Motor neuron (in vitro differentiated cells): ENCODE measurements at places on chromosomes 11 and 22.

- no peak for ATAC-seq
These were observed 1.6 kb upstream of the RAB30 start for GRCh38 chr11:83073258-83073657.

- no peak for ATAC-seq
These were observed 21.7 kb upstream of the BAIAP2L2 start for GRCh38 chr22:38132136-38132535.

DNA sequence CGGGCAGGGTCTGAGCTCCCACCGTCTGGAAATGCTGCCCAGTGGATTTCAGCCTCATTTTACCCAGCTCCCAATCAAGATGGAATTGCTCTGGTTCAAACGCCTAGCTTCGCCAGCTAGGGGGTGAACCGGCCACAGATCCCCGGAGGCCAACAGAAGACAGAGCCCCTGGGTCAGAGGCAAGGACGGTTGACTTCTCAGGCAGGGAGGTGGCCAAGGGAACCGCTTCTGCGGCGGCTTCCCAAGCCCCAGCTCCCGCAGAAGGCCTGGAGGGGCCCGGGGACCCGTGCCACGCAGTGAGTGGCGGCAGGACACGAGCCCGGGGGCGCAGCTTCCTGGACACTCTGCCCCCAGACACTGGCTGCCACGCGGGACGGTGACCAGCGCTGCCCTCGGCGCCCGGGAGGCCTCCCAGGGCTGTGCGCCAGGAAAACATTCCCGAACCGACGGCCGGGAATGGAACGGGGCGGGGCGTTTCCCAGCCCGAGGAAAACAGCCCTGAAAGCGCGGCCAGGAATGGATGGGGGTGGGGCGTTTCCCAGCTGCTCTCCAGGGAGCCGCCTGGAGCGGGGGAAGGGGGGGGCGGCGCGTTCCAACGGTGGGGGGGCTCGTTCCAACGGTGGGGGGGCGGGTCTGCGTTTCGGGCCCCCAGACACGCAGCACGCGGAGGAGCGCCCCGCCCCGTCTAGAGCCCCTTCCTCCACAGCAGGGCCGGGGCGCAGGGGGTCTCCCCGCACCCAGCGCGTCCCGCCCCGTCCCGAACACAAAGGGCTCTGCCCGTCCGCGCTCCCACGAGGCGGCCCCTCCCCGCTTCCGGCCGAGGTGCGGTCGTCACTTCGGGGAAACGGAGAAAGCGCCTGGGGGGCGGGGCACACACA lies 13.5 kb upstream of the B4GALNT4 start:
- ATAC-seq: peak; percentile 90

DNA sequence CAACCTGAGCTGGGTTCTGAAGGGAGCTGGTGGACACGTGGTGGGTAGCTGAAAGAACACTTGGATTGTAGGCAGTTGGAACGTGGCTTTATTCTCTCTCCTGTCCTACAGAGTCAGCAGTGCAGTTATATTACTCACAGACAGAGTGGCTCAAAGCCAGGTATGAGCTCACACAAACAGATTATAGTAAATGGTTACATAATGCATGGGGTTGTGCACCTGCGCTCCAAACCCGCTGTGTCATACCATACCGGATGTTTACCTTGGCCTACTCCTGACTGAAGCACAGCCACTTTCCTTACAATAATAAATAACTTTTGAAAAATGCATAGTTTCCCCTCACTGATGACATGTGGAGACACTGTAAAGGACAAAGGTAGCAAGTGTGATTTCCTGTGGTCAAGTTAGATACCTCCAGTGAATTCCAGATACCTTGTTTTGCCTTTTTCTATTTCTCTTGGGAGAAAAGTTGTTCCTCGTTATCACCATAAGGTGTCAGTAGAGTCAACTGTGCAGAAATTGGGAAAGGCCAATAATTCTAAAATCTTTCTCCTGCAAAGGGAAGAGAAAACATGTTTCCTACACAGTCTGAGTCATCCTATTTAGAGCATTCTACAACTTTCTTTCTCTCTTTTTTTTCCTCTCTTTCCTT lies 13.5 kb downstream of the MS4A6A start:
- no peak for ATAC-seq

GRCh38 chr11:125941619-125942611 lies 3.9 kb upstream of the VSIG10L2 start:
- peak; percentile 85 for ATAC-seq

DNA sequence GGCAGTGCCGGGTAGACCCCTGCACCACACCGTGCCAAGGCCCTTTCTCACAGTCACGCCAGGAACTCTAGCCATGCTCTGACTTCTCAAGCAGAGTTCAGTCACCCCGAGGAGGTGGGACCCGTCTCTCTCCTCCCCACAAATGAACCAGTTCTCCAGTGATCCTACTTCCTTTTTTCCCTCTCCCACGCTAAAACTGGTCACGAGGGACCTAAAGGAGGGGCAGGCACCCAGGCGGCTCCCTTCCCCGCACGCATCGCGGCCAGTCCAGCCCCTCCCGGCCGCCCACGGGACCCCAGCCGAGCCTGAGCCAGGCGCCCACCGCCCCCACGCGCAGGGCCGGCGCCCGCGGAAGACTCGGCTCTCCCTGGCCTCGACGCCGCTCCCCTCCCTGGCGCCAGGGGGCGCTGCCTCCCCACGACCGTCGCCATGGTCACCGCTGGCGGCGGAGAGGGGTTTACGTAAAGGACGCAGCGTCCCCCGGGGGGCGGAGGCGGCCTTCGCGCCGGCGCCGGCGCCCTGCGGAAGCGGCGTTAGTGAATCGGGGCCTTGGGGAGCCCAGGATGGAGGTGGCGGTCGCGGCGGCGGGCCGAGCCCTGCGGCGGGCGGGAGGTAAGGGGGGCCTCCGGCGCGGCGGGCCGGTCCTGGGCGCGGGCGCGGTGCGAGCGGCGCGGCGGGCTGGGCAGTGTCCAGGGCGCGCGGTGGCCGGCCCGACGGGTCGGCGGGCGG lies at the start of gene DAGLA:
Gene DAGLA, plus strand, starts transcription at position 499 of the 729 bp plus-strand sequence. CDS start 39,765 bp downstream, outside the sequence.
- ATAC-seq: peak; percentile 73

- ATAC-seq: no peak
These were observed 134.7 kb downstream of the TTC17 start for GRCh38 chr11:43493431-43493830.

GRCh38 chr11:3824714-3825472 lies 15.9 kb downstream of the RHOG start:
- peak; percentile 54 for ATAC-seq

- no peak for ATAC-seq
These were observed 35.9 kb downstream of the MMP27 start for GRCh38 chr11:102669664-102670063.

GRCh38 chr11:88384669-88385005 lies 47.1 kb upstream of the CTSC start:
- no peak for ATAC-seq

- peak; percentile 78 for ATAC-seq
These were observed 28.4 kb downstream of the RASD2 start for GRCh38 chr22:35568751-35569739.

- no peak for ATAC-seq
These were observed 10.7 kb downstream of the CWF19L2 start for GRCh38 chr11:107446822-107447431.

DNA sequence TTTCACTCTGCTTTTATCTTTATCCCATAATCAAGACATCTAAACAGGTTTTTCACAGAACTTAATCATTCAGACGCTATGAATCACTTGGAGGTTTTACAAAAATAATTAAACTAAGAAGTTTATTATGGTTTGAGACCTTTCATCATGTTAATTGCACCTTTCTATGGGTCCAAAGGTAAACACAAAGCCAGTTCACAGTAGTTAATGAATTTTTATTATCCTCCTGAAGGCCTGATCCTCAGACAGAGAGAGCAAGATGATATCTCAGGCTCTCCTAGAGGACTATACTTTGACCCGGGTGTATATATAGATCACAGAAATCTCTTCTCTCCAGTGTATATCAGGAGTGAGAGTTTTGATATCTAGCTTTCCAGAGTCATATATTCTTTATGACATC lies 1044.3 kb upstream of the RAG2 start:
- no peak for ATAC-seq
